ENCODE measurements at places on chromosomes 6 and 20.

GRCh38 chr6:107699697-107700325, 124.3 kb downstream of the SCML4 start:
- no peak for DNase-seq

DNA sequence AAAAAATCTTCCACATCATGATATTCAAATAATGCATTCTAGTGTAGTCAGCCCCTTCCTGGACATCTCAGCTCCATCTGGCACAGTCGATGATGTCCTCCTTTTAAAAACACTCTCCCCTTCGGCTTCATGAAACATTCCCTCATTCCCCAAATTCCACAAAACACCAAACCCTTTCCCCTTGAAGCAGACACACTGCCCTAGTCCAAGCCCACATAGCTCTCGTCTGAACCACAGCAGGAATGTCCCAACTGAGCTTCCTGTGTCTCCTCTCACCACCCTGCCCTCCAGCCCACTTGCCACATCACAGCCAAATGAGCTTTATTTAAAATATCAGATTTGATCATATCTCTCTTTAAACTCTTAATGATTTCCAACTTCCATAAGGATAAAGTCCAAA, 106.4 kb upstream of the CARMIL1 start:
- DNase-seq: no peak

DNA sequence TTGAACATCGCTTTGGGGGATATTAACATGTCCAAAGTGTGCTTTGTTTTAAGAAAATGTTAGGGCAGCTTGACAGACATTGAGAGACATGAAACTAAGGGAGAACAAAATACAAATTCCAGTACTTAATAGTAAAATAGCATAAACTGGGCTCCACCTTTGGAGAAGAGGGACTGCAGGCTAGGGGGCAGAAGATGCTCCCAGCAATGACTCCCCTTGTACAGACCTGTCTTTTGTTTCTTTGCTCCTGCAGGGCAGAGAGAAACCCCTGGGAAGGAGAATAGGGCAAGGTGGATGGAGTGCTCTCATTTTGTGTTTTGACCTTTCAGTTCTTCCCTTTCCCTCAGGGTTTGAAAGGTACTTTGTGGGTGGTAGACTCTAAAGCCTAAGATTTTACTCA, 115.6 kb upstream of the PLCB4 start:
- DNase-seq: no peak

DNA sequence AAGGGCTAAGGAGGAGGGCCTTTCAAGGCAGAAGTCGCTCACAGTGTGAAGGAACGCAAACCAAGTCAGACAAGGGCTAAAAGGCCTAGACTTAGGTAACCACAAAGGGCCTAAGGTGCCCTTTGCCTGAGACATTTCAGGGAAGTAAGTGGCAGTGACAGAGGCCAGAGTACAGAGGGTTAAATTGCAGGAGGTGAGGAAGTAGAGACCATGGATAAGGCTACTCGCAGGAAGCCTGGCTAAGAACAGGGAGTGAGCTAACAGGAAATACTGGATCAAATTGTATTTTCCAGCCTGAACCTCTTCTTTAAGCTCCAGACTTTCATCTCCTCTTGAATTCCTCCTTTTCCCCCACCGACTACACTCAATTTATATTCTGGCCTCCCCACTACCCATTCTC, 16.6 kb downstream of the ZHX3 start:
- DNase-seq: no peak

GRCh38 chr6:10668126-10668917, 26.1 kb downstream of the C6orf52 start:
- no peak for DNase-seq

- no peak for DNase-seq
These were observed 287.1 kb downstream of the GMDS start for GRCh38 chr6:1958257-1958656.

DNA sequence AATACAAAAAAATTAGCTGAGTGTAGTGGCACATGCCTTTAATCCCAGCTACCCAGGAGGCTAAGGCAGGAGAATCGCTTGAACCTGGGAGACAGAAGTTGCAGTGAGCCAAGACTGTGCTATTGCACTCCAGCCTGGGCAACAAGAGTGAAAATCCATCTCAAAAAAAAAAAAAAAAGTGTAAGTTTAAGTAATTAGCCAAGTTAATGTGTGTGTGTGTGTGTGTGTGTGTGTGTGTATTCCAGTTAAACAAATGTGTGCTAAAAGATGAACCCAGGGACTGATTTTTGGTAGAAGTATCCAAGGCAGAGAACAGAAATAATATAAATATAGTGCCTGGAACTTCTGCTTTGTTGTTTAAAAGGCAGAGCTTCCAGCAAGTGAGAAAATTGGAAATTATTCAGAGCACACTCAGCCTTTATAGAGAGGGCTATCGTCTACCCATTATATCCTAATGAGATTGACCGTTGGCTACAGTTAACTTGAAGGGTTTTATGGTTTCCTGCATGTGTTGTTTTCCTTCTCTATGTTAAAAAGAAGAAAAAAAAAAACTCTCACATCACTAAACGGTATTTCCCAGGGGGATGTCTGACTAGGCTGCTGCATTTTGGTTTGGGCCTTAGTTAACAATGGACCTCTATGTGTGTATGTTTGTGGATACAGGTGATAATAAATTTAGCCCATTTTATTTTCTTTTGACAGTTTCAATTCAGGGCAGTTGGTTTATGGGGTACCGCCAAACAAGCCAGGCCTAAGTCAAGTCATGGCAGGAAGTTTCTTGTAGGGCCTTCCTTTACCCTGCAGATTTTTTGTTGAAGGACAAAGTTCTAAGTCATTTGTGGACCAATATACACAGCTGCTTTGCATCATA, 9.8 kb downstream of the SOX4 start:
- no peak for DNase-seq

DNA sequence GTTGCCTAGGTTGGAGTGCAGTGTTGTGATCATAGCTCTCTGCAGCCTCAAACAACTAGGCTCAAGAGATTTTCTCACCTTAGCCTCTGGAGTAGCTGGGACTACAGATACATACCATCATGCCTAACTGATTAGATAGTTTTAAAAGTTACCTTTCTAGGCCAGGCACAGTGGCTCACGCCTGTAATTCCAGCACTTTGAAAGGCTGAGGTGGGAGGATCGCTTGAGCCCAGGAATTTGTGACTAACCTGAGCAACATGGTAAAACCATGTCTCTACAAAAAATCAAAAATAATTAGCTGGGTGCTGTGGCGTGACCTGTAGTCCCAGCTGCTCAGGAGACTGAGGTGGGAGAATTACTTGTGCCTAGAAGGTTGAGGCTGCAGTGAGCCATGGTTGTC, 41.2 kb downstream of the SLC17A5 start:
- no peak for DNase-seq

DNA sequence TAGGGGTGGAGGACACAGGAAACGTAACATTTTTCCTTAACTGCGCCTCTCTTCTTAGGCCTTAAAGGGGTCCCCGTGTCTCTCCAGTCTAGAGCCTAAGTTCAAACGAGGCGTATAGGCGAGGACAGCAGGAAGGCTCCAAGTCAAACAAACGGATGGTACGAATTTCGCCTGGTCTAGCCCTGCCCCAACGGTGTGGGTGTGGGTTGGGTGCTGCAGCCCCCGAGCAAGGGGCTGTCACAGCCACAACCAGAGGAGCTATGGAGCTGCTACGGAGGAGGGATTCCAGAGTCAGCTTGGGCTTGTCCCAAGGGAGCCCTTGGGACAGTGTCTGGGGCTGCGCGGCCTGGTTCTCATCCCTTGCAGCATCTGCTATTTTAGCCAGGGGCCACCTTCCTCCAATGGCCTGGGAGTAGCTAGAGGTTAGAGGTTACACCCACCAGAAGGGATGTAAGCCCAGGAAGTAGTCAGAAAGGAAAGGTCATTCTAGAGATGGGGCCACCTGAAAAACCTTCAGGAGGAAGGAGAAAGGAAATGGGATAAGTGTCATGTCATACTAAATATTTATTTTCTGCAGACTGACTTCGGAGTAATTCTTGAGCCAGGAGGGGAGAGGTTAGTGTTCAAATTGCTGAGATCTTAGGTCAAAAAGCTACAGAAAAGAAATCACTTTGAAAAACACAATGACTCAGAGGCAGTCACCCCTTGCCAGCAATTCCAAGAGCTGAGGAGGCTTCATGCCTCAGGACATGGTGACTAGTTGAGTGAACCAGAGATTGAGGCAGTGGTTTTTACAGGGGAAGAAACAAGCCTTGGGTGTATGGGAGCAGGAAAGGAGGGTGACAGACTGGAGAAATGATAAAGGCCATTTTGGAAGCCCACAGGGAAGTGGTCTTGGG, 21.7 kb downstream of the VPS52 start:
- DNase-seq: no peak

GRCh38 chr20:51641866-51642265, 99.3 kb upstream of the NFATC2 start:
- DNase-seq: no peak

DNA sequence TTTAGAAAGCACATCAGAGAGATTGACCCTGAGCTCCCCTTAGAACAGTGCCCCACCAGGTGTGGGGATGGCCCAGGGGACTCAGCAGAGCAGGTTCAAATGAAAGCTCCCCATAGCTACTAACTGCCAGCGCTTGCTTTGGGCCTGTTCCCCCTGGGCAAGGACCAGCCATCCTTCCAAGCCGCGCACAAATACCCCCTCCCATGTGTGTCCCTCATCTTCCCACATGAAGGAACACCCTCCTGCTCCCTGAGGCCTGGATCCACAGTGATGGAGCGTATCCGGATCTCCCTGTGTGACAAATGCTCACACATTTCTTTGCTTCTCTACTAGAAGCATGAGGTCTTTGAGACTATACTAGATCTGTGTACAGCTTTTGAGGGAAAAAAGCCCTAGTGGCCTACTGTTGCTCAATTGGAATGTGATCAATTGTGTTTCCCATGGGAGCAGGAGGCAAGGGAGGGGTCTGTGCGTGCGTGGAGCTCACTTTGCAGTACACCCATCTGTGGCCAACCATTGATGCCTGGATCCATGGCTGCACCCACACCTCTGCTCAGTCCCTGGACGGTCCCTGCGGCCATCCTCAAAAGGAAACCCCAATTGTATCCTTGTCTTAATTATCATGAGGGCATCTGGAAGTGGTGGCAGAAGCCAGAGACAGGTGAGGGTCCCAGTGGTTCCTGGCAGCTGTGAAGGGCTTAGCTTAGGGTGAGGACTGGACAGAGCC, 1.4 kb upstream of the RAET1G start:
- DNase-seq: no peak

GRCh38 chr6:1689141-1689540, 79.4 kb downstream of the FOXC1 start:
- no peak for DNase-seq

- DNase-seq: no peak
These were observed 268.5 kb upstream of the EXOC2 start for GRCh38 chr6:961407-961960.

DNA sequence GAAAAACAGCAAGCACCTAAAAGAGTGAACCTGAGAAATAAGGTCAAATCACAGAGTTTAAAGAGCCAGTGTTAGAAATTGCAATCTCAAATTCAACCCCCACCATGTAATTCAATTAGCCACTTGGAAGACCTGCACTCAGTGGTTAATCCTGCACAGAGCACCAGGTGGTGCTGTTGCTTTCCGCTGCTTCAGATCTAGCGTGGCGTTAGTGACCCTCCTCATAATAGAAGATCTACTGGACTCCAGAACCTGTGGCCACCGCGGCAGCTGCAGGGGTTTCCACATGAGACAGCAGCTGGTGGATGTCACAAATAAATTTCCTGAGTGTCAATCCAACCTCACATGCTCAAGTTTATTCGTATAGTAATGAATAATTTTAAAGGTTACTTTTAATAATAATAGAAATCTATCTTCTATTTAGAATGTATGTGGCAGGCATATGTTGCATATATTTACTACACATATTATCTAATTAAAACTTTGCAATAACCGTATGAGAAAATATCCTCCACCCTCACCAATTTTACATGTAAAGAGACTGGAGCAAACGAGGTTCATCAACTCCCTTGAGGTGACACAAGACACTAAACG, 84.4 kb downstream of the SYNE1 start:
- DNase-seq: peak; percentile 4

GRCh38 chr20:56890011-56890410, 260.9 kb downstream of the TFAP2C start:
- no peak for DNase-seq

GRCh38 chr20:61649105-61649859, 397.2 kb downstream of the CDH4 start:
- no peak for DNase-seq

DNA sequence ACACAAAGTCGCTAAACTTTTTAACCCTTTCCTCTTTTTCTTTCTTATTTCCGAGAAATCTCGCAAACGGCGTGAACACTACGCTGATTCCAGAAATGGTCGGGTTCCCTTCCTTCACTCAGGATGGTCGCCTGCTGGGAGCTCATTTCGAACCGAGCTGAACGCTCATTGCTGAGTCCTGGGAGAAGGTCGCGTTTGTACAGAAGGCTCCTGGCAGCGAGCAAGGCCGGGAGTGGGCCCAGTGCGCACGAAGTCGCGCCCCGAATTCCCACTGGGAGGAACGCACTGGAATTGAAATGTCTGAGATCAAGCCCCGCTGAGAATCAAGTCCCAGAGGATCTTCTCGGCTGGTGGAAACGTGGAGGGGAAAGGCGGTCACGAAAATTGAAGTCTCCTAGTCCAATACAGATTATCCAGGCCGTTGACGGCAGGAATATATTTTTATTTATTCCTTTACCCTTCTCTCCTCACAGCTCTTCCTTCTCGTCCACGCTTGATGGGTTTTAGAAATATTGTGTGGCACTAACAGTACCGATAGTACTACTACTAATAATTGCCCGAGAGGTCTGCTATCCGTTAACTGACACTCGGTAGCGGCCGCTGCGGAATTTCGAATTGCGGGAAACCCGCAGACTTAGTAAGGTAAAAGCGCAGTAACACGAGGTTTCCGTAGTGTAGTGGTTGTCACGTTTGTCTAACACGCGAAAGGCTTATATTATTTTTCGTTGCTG, 207.2 kb upstream of the ZNF184 start:
- no peak for DNase-seq

DNA sequence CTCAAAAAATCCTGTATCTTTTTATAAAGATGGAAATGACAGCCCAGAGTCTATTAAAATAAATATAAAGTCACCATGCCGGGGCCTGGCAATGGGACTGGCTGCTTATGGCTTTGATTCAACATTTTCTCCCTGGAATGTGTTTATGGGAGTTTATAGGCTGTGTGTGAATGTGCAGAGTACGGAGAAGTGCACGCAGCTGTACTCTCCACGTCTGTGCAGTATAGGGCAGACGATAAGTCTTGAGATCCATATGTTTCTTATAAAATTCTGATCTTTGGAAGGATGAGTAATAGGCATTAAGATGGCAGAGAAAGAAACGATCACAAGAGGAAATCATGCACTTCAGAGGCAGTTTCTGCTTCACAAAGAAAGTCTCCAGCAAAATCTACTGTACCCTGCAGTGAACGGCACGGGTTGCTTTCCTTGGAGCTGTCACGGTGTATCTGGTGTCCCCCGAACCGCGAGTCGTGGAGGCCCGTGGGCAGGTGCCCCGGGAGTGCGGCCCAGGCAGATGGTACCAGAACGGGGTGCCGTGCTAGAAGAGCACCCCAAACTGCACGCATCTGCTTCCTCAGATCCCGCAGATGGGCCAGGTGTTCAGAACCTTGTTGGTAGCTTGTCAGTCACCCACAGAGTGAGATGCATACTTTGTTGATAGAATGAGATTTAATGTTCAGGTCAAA, 382.5 kb downstream of the TAF4 start:
- no peak for DNase-seq

- no peak for DNase-seq
These were observed 16.6 kb downstream of the POPDC3 start for GRCh38 chr6:105163183-105163582.

- no peak for DNase-seq
These were observed 230.9 kb upstream of the CITED2 start for GRCh38 chr6:139605350-139605749.

- DNase-seq: no peak
These were observed 697.4 kb downstream of the PTPRT start for GRCh38 chr20:42492290-42492689.

Data from C1 segment of cervical spinal cord (tissue), 14 donors.